ENCODE measurements at places on chromosomes 2 and 18. TPM values are rescaled to one million over a fixed set of nuclear protein-coding genes. Genes with fewer than 3 reads are reported as not detected.

The LCT gene
- not detected for total RNA-seq

DNA sequence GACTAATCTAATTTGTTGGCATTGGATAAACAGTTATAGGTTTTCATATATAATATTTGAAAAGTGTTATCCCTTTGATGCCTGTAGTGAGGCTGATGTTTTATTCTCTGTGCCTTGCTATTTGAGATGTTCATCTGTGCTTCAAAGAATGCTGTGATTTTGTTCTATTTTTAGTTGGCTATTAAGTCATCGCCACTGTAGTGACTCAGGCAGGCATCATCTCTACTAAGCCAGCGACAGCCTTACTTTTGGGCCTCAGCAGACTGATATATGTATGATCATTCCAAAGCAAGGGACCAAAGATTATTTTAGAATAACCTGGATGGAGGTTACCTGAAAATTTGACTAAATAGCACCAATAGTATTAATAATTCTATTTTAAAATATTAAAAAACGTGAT is 1674.5 kb upstream of the NXPH2 start:
- DNase-seq, result no peak

- peak; percentile 83 for DNase-seq
Observed at GRCh38 chr2:142868229-142868762, 9.2 kb upstream of the KYNU start.

GRCh38 chr2:145047554-145047953 is 527.6 kb upstream of the ZEB2 start:
- no peak for DNase-seq

DNA sequence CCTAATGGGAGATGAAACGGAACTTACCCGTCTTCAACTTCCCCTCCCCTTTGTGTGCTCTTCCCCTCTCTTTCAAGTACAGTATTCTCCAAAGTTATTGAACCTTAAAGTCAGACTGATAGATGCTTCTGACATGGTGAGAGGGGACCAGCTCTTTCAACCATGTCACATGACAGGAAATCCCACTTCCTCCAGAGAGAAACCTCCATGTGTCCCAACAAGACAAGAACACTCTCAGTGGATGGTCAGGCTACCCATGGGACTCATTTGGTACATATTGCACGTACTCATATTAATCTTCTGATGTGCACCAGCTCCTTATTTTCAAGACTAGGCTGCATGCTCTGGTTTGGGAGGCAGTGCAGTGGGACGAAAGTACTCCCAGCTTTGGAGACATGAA is 44.6 kb upstream of the REG3G start:
- no peak for DNase-seq

GRCh38 chr18:70139138-70139537 is 66.3 kb downstream of the RTTN start:
- no peak for DNase-seq

GRCh38 chr2:29130295-29130694 is 15.1 kb downstream of the CLIP4 start:
- no peak for DNase-seq

DNA sequence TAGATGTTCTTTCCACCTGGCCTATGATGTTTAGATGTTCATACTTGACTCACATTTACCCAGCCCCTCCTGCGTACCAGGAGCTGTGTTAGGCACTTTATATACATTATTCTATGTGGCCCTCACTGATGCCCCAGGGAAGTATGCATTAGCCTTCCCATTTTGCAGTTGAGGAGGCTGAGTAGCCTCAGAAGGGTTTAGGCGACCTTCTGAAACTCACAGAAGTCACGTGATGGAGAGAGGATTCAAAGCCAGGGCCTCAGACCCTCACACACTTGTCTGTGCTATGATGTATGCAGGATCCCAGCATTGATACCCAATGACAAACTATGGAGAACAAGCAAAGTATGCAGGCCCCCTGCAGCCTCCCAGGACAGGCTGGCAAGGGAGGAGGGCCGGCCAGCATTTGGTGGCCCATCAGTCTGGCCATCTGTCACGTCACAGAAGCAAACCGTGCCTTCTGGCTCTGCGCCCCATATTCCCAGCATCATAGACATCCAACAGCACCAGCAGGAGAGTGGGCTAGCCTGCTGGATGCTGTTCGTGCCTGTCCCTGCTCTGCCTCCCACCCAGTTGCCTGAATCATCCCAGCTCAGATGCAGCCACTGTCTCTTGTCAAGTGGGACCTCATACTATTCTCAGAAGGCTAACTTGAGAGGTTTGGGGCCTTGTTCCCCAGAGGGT is 33.6 kb downstream of the EHD3 start:
- DNase-seq, result no peak

- no peak for DNase-seq
Observed at GRCh38 chr2:41004700-41005099, 552.8 kb upstream of the SLC8A1 start.

Measured in right lobe of liver (tissue), 6 donors.